ENCODE measurements at places on chromosomes 2 and 18.

DNA sequence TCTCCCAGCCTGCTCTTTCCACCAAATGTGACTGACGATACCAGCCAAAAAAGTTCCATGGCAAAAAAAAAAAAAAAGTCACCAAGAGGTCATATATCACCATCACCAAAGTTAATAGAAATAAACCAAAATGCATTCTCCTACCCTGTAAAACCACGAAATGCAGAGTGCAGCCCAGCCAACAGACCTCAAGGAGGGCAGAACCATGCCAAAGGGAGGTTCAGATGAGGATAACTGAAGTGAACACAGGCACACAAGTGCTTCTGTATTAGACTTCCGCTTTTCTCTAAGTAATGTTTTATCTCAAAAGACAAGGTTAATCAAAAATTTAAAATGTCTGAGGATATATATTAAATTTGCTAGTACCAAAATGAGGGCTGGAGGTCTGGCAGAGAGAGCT is 5.5 kb downstream of the SERPINE2 start:
- DNase-seq = peak; percentile 74

- no peak for DNase-seq
These were observed 22.2 kb downstream of the IL1R2 start for GRCh38 chr2:102014041-102014345.

DNA sequence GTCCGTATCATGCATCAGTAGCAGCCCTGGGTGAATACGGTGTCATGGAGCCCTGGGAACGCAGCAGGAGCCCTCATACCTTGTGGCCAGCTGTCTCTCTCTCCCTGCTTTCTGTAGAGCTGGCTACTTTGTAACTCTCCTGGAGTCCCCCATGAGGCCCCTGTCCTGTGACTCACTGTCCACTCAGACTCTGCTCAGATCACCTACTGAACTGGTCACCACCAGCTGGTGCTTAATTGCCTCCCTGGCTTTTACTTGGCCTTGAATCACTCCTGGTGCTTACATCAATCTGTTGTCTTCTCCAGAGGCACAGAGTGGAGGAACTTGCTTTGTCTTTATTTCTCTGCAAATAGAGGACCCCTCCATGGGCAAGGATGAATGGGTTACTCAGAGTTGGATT is 172.7 kb downstream of the HRH4 start:
- no peak for DNase-seq

DNA sequence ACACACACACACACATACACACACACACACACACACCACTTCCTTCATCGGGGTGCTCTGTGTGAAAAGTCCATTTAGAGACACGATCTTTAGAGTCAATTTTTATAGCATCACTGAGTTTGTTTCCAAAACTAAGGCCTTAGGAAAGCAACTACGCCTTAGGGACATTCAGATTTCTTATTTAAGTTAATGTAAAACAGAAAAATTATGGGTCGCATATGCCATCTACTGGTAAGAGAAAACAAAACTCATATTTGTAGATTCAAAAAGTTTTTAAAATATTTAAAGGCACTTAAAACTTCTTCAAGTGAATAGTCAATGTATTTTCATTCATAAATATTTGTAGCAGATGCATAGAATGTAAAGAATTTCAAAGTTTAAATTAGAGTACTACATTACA is 166.2 kb downstream of the ATAD2B start:
- no peak for DNase-seq

DNA sequence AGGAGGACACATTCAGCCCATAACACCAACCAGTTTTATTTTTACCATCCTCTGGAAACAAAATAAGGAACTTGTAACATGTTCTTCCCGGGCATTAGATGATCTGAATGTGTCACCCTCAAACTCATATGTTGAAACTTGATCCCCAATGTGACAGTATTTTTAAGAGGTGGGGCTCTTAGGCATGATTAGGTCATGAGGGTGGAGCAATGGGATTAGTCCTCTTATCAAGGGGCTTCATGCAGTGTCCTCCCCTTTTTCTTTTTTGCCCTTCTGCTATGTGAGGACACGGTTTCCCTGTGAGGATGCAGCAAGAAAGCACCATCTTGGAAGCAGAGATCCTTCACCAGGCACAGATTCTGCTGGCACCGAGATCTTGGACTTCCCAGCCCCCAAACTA is 401.5 kb upstream of the TRIB2 start:
- DNase-seq = no peak

DNA sequence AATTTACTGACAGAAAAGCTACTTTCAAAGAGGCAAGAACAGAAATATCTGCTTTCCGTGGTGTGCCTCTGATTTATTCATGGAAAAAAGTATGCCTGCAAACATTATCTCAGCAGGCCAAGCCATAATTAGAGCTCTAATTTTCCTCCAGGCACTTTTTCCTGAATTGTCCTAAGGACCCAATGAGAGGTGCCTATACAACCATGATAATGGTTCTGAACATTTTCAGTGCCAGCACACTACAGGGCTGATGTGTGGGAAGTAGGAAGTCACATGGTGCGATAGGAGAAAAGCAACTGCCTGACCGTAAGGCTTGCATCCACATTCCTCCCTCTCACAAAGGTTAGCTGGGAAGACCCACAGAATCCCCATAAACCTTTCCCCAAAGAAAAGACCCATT is 45.9 kb upstream of the EGR4 start:
- no peak for DNase-seq

DNA sequence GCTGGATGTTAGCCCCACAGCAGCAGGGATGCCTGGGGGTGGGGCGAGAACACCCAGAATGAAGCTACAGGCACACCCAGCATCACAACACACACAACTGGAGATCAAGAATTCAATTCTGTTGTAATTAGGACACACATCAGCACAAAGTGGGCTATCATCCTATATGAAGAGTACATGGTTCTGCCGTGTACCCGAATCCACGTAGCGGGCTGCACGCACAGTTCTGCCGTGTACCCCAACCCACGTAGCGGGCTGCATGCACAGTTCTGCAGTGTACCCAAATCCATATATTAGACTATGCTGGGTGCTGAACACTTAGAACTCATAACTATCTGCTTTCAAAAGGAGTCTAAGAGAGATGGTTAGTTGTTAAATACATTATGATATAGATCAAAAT is 86.5 kb downstream of the EIPR1 start:
- DNase-seq = no peak

DNA sequence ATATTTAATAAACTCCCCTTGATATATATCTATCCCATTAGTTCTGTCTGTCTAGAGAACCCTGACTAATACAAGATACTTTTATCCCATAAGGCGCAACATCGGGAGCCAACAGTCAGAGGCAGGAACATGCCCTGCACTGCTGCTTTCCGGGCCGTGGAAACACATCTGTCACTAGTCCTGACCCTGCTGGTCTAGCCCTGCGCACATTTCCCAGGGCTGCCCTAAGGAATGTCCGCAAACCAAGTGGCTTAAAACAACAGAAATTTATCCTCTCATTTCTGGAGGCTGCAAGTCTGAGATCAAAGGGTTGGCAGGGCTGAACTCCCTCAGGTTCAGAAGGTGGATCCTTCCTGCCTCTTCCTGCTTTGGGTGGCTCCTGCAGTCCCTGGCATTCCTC is 114.2 kb upstream of the TPO start:
- no peak for DNase-seq

- no peak for DNase-seq
These were observed 38.1 kb upstream of the SCLY start for GRCh38 chr2:238022594-238023157.

- DNase-seq = no peak
These were observed 32.1 kb upstream of the DYNAP start for GRCh38 chr18:54558609-54559585.

- DNase-seq = no peak
These were observed 2094.5 kb upstream of the CELF4 start for GRCh38 chr18:39660141-39660540.

DNA sequence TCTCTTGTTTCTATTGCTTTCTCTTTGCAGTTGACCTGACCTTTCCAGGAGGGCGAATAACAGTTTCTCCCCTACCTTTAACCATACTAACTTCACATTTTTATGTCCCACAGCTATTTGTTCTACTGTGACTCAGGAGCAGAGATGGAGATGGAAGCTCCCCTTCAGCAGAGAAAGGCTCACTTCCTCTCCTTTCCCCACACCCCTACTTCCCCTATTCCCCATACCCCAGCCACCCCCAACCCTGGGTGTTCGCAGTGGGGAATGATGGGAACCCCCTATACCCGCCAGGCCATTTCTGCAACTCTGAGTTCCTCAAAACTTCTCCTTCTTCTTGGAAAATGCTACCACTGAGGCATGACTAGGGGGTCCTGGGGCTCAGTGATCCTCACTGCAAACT is 285.4 kb upstream of the MGAT5 start:
- no peak for DNase-seq

GRCh38 chr2:162091325-162092007 is 17.5 kb upstream of the DPP4 start:
- no peak for DNase-seq

DNA sequence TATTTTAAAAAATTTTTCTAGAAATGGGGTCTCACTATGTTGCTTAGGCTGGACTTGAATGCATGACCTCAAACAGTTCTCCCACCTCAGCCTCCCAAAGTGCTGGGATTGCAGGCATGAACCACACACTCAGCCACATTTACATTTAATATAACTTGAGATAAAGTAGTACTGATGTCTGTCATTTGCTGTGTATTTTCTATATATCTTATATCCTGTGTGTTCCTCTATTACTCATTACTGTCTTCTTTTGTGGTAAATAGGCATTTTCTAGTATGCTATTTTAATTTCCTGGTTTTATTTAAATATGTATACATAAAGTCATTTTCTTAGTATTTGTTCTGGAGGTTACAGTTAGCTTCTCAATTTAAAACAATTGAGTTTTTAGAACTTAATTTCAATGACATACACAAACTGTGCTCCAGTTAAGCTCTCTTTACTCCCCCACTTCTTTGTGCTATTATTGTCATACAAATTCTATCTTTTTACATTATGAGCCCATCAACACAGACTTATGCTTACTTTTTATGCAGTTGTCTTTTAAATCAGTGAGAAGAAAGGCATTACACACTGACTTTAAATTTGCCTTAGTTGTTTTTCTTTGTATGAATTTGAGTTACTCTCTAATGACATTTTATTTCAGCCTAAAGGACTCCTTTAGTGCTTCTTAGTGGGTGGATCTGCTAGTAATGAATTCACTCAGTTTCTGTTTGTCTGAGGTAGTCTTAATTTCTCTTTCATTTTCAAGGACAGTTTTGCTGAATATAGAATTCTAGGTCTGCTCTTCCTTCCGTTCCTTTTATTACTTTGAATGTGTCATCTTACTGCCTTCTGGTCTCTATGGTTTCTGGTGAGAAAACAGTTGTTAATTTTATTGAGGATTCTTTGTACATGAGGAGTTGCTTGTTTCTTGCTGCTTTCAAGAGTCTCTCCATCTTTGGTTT is 6.2 kb upstream of the INPP4A start:
- no peak for DNase-seq

- DNase-seq = no peak
These were observed 72.8 kb downstream of the TNS1 start for GRCh38 chr2:217929757-217930707.

DNA sequence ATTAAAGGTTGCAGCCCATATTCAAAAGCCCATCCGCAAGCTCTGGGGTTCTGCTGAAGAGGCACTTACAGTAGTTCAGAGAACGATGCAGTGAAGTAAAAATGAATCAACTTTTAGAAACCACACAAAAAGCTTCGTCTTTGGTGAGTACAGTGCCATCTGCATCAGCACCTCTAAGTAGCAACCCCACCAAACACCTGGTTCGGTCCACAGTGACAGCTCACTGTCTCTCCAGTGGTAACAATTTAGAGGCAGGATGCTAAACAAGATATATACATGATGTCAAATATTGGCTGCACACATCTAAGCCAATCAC is 275.4 kb upstream of the TCF4 start:
- DNase-seq = no peak

DNA sequence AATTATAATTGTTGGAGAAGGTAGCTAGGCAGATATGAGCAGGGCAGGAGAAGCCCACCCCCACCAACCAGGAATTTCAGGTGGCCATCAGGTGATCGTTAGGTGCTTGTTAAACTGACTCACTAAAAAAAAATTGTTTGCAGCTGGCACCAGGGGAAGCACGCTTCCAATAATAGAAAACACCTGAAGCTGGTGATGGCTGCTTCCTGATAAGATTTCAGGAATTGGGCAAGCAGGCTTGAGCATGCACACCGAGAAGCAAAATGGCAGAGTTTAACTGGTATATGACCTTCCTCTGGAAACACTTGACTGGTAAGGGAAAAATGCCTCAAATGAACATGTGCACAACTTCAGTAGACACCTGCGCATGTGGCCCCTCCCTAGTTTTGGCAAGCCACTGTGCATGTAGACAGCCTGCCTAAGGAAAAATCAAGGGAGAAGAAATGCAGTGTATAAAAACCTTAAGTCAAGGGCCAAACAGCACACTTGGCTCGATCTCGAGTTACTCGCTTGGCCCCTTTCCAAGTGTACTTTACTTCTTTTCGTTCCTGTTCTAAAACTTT is 292.8 kb downstream of the CCDC85A start:
- DNase-seq = no peak

- DNase-seq = no peak
These were observed 1120.8 kb upstream of the TMEFF2 start for GRCh38 chr2:193315428-193316091.

All from HL-60 (cell line).